ENCODE measurements at places on chromosomes 3 and 15.
A peak's percentile ranks its signal among the peaks of the same experiment; 100 is the strongest.

DNA sequence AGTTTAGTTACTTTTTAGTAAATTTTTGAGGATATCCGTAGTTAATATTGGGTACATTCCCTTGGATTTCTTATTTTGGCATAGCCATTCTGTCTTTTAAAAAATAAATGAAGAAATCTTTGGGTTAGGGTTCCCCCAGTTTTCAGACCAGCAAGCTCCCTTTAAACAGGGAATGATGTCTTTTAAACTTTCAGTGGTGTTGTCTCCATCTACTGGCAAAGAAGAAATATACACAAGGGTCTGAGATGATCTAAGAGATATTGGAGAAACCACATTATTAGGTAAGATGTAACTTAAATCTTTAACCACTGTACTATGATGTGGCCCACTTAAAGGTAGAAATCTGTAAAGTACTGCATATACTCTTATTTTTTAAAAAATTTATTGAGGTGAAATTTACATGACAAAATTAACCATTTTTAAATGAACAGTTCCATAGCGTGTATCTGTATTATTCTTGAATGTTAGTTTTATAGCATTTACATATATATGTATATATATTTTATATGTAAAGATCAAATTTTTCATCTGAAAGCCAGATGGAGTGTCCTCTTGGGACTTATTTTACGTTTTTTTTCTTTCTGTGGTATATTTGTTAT lies 35.1 kb upstream of the EIF3J start:
- no peak overlapping the region for H3K27ac ChIP-seq
- H3K4me1 ChIP-seq, result no peaks in the 10 kb centered on the region
- H3K4me3 ChIP-seq, result no peak overlapping the region
- H3K36me3 ChIP-seq, result peaks cover 25% of the 10 kb centered on the region
- DNase-seq, result no peak

DNA sequence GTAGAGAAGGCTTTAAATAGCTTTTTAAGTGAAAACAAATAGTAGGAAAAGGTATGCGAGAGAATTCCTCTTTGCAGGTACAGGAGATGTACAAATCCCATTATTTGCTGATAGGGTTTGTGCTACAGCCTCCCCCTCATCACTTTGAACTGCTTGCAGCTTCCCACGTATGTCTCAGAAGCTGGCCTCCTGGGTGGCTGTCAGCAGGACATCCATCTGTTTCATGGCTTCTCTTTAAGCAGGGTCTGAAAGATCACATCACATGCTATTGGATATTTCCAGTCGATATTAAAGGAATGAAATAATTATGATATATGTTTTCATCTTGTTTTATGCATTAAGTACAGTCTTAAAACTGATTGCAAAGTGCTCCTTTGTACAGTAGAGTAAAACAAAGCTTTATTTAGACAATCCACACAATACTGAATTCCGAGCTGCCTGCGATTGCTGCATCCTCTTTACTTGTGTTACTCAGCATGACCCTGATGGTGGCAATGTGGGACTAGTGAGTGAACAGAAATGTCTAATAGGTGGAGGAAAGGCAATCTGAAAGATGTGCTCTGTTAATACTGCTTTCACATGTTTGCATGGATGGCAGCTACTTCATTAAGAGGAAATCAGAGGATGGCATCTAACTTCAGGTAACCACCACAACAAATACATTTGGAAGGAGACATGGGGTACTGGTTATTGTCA lies 930.6 kb upstream of the SEMA6D start:
- no peaks in the 10 kb centered on the region for H3K4me1 ChIP-seq
- no peak for DNase-seq
- H3K27me3 ChIP-seq, result no peaks in the 10 kb centered on the region
- H3K36me3 ChIP-seq, result no peaks in the 10 kb centered on the region

DNA sequence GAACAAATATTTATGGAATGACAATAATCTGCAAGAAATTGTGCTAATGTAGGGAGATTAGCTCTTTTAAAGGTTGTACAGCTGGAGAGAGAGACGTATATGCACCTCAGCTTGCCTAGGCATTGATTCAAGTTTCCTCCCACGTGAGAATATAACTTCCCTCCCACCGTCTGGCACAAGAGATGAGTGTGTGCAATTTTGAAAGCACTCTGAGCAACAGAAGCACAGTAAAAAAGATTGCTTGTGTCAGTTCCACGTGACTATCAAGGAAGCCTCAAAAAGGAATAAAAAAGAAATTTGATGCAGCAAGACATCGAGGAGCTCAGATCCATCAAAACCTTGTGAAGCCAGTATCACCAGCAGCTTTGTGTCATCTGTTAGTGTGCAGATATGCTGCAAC lies 435.3 kb downstream of the TUSC7 start:
- no peaks in the 10 kb centered on the region for H3K36me3 ChIP-seq
- H3K27ac ChIP-seq, result no peak overlapping the region

DNA sequence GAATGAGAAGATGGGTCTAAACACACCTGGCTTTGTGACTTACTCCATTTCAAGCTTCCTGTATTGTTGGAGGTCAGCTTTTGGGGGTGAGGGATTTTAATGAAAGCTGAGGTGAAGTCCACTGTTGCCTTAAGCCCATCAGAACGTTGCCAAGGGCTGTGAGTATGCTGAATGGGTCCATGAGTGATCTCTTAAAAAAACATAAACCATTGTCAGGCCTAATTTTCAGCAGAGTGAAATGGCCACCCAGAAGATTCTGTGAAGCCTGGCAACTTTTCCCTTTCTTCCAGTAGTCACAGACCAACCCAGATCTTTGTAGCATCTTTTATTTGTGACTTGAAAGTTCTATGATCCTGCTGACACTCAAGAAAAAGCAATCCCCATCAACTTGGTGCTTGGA lies 87.0 kb downstream of the SMAD3 start:
- no peaks in the 10 kb centered on the region for H3K36me3 ChIP-seq
- H3K27me3 ChIP-seq, result no peaks in the 10 kb centered on the region
- H3K4me3 ChIP-seq, result no peak overlapping the region
- H3K27ac ChIP-seq, result no peak overlapping the region

DNA sequence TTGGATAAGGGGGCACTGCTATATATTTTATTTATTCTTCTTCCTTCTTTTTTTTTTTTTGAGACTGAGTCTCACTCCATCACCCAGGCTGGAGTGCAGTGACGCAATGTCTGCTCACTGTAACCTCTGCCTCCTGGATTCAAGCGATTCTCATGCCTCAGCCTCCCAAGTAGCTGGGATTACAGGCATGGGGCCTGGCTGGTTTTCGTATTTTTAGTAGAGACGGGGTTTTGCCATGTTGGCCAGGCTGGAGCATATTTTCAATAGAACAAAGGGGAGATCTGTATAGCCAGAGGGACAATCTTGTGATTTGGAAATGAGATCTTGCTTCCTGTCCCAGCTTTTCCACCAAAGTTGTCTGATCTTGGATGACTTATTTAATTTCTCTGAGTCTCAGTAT lies 133.1 kb upstream of the ABHD17C start:
- no peaks in the 10 kb centered on the region for H3K27me3 ChIP-seq
- H3K4me1 ChIP-seq, result no peaks in the 10 kb centered on the region
- no peak overlapping the region for H3K4me3 ChIP-seq
- H3K36me3 ChIP-seq, result no peaks in the 10 kb centered on the region
- no peak overlapping the region for H3K27ac ChIP-seq

GRCh38 chr3:125140011-125140817 lies 72.3 kb downstream of the SLC12A8 start:
- no peaks in the 10 kb centered on the region for H3K36me3 ChIP-seq
- H3K4me3 ChIP-seq, result peak overlapping the region; percentile 18
- no peaks in the 10 kb centered on the region for H3K27me3 ChIP-seq
- no peak for DNase-seq
- peak overlapping the region; percentile 81 for H3K27ac ChIP-seq

DNA sequence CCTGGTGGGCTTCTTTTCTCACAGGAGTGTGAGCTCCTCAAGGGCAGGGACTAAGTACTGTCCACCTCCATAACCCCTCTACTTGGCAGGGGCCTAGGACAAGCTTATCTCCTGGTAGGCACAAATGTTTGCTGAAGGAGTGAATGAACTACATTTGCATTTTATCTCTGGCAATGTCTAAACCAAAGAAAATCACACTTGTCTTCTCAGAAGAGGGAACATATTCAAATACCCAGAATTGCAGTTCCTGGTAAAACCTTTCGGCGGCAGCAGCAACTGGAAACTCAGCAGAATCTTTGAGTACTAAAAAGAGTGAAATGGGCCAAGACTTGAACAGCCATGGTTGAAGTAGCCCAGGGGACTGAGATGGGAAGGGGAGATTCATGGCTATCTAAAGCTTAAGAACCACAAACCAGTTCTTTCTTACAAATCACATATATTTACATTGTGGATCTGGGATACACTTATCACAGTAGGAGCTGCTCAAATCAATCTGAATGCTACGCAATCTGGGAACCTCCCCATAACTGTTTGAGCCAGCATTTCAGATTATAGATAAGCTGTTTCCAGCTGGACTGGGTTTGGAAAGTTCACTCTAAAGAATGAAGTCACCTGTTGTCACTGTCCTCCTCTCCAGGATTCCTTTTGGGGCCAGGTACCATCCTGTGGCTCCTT lies 18.7 kb upstream of the PTPN9 start:
- no peaks in the 10 kb centered on the region for H3K4me1 ChIP-seq
- no peaks in the 10 kb centered on the region for H3K27me3 ChIP-seq
- H3K4me3 ChIP-seq, result no peak overlapping the region
- no peak overlapping the region for H3K27ac ChIP-seq

DNA sequence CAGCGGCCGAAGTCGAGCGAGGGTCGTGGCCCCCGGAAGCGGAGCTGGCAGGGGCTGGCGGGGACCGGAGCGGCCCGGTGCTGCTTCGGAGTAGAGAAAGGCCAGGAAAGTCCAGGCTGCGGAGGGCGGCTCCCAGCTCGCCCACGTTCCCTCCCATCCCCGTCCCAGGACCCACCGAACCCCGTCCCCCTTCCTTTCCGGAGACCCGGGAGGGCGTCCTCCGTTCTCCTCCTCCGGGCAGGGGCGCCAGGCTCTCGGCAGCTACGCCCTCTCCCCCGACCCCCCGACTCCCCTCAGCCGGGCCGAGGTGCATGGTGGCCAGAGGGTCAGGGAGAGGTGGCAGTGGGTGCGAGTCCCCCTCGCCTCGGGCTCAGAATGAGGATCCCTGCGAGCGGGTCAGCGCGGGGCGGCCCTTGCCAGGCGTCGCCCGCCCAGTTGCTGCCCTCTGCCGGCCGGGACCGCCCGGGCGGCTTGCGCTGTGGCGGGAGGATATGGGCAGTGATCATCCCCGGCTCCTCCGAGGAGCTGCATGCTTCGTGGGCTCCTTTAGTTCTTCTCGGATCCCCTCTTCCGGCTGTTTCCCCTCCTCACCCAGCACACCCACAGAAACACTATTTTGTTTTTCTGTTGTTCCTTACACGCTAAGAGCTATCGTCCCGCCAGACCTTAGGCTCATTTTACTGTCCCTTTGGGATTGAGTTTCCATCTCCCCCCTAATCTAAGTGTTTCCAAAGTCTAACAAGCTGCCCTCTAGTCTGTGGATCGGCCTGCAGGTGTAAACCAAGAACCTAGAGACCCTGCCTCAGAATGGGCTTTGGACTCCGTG lies 744 bp upstream of the ALDH1A2 start:
- H3K4me1 ChIP-seq, result peaks cover 13% of the 10 kb centered on the region
- no peak for DNase-seq
- H3K27ac ChIP-seq, result no peak overlapping the region
- H3K36me3 ChIP-seq, result no peaks in the 10 kb centered on the region
- peaks cover 26% of the 10 kb centered on the region for H3K27me3 ChIP-seq
- peak overlapping the region; percentile 71 for H3K4me3 ChIP-seq

Measured in thoracic aorta (tissue), 2 donors.